ENCODE measurements at places on chromosomes 6 and 20.

GRCh38 chr6:170286246-170286933 is 4.5 kb downstream of the DLL1 start:
- DNase-seq, result peak; percentile 59

GRCh38 chr6:108837236-108837971 is 10.8 kb upstream of the ARMC2 start:
- DNase-seq, result peak; percentile 44

- DNase-seq, result no peak
Observed at GRCh38 chr20:5734602-5735001, 15.6 kb upstream of the SHLD1 start.

DNA sequence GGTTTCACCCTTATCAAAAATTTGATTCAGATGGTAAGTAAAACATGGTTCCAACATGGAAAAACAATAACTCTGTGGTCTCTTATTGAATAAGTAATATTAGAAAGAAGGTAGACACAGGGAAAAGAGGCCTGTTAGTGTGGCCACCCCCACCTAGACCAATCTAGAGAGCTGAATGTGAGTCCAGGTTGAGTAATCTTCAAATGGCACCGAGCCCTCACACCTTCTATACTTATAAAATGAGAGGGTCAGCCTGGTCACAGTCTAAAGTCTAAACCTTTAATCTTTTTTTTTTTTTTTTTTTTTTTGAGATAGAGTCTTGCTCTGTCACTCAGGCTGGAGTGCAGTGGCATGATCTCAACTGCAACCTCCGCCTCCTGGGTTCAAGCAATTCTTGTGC is 6.9 kb downstream of the FAM184A start:
- no peak for DNase-seq

GRCh38 chr6:103002282-103002681 is 1608.8 kb downstream of the GRIK2 start:
- DNase-seq, result no peak

DNA sequence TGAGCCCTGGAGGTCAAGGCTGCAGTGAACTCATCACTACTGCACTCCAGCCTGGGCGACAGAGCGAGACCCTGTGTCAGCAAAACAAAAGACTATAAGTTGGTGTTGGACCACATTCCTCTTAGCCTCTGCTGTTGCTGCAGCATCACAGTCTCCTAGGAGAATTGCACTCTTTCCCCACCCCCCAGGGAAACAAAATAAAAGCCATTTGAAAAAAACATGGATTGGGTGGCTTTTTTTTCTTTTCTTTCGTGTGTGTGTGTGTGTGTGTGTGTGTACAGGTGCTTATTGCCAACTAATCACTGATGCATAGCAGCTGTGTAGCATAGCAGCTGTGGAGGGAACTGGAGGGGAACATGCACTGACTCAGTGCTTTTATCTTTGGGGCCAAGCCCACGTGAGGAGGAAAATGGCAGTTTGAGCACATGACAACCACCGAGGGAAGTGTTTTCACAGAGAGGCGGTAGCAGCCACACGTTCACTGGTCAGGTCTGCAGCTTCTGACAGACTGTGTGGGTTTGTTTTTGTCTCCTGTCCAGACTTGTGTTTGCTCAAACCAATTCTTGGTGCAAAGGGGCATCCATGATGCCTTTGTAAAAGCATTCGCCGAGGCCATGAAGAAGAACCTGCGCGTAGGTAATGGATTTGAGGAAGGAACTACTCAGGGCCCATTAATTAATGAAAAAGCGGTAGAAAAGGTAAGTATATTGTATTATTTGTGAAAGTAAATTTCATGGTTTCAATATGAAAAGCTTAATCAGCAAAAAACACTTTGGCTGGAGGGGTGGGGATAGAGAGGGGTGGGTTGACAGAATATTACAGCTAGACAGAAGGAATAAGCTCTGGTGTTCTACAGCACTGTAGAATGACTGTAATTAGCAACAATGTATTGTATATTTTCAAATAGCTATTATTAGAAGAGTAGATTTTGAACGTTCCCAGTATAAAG is 27.7 kb downstream of the ALDH5A1 start:
- no peak for DNase-seq

- no peak for DNase-seq
Observed at GRCh38 chr6:75267461-75267860, 17.1 kb downstream of the TMEM30A start.

DNA sequence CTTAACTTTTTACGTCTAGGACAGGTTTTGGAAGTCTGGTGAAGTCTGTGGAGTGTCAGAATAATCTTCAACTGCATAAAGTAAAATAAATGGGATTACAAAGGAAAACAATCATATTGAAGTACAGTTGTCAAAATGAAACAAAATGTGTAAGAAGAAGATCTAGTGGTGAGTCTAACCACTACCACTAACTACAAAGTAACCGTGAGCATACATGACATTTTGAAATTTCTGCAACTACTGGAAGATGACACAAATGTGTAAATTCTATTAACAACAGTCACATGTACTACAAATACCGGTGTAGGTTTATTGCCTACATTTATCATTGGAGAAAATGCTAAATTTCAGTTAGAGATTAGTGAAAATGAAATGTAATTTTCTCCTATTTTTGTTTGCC is 29.7 kb downstream of the VPS52 start:
- DNase-seq, result no peak

- DNase-seq, result no peak
Observed at GRCh38 chr20:54347166-54347833, 128.1 kb upstream of the DOK5 start.

- DNase-seq, result no peak
Observed at GRCh38 chr6:16140607-16141006, 11.7 kb downstream of the MYLIP start.

DNA sequence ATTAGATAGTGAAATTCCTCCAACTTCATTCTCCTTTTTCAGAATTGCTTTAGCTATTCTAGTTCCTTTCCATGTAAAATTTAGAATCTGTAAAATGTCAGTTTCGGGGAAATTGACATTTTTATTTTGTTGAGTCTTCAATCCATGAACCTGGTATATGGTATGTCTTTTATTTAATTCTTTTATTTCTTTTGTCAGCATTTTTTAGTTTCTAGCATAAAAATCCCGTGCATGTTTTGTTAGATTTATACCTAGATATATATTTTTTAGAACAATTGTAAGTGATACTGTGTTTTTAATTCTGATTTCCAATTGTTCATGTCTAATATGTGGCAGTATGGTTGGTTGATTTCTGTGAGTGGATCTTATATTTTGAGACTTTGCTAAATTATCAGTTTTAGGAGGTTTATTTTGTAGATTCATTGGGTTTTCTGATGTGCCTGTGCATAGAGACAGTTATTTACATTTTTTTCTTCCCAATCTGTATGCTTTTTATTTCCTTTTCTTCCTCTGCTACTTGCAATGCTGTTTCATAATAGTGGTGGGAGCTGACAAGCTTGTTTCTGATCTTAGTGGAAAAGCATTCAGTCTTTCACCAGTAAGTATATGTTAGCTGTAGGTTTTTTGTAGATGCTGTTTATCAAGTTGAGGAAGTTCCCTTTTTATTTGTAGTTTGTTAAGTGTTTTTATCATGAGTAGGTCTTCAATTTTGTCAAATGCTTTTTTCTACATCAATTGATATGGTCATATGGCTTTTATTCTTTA is 13.7 kb downstream of the TAB2 start:
- no peak for DNase-seq

- peak; percentile 78 for DNase-seq
Observed at GRCh38 chr6:138509371-138509770, 10.1 kb upstream of the NHSL1 start.

DNA sequence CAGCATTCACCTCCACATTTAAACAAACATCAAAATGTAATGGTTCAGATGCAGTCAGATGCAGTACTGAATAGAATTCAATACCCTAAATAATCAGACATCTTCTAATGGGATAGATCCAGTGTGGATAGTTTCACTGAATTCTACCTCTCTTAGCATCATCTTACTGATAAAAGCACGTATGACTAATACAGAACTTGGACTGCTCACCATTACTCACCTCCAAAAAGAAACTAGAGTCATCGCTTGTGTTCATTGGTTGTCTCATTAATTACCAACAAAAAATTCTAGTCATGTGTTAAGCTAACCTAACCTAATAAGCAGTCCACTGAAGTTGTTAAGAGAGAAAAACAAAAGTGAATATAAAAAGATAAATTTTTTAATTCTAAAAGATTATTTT is 165.9 kb upstream of the IRAK1BP1 start:
- DNase-seq, result no peak

DNA sequence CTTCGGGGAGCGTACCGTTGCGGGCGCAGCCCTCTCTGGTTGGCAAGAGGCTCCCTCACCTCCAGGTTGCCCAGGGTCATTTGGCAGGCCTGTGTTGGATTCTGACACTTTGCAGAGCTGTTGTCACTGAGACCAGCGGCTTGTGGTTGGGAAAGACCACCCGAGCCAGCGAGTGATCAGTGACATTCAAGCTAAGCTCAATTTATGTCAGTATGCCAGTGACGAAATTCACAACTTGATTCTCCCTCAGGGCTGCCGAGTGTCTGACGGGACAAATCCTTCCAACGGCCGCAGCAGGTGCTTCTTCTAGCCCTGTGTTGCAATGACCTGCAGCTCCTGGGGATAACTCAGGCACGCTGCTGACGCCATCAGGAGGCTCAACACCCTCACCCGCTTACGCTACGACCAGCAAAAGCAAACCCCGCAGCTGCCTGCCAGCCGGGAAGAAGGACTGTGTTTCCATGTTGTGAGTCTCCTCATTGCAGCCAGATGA is 16.9 kb upstream of the SLC22A2 start:
- peak; percentile 19 for DNase-seq

DNA sequence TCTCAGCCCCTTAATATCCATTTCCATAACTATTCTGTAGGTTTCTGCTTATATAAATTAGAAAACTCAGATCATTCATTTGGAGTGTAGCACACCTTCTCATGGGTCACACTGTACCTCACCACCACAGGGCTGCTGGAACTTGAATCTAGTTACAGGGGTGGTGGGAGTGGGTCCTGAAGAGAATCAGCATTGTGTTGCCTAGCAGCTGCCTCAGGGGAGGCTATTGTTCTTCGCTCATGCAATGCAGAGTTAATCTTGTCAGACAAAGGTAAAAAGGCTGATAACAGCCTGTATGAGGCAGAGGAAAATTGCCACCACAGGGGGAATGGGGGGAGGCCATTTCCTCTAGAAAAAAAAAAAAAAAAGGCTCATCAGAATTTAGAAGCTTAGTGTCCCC is 496.0 kb upstream of the ADGRB3 start:
- no peak for DNase-seq

DNA sequence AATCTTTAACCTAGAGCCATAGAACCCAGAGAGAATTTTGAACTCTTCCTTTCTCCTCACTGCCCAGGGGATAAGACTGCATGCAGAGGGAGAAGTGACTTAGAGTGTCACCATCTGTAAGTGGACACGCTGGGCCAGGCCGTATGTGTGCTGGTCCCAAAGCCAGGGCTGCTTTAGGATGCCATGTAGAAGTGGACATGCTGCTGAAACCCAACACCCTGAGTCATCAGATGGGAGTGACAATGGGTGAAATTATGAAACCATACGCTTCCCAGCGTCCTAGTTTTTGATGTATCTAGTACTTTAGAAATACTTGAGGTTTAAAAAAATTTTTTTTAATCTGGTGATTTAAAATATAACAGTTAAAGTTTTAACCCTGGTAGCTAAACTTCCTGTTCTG is 191.1 kb downstream of the FNDC1 start:
- no peak for DNase-seq

GRCh38 chr6:162684961-162685360 is 42.6 kb downstream of the PRKN start:
- DNase-seq, result no peak

- DNase-seq, result peak; percentile 28
Observed at GRCh38 chr20:62500237-62500864, 24.6 kb upstream of the GATA5 start.

DNA sequence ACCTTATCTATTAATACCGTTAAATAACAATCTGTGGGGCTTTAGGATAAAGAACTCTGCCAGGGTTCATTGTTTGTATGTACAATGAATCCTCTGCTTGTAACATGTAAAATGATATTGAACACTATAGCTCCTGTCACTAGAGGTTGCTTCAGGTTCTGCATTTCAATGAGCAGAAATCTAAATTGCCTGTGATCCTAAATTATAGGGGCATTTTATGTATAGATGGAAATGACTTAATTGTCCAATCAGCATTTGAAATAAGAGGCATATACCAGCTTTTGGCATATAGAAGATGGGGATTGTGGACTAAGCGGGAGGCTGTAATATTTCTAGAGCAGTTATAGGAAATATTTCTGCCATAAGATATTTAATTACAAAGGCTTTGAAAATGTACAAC is 2.0 kb downstream of the NCOA3 start:
- DNase-seq, result no peak

DNA sequence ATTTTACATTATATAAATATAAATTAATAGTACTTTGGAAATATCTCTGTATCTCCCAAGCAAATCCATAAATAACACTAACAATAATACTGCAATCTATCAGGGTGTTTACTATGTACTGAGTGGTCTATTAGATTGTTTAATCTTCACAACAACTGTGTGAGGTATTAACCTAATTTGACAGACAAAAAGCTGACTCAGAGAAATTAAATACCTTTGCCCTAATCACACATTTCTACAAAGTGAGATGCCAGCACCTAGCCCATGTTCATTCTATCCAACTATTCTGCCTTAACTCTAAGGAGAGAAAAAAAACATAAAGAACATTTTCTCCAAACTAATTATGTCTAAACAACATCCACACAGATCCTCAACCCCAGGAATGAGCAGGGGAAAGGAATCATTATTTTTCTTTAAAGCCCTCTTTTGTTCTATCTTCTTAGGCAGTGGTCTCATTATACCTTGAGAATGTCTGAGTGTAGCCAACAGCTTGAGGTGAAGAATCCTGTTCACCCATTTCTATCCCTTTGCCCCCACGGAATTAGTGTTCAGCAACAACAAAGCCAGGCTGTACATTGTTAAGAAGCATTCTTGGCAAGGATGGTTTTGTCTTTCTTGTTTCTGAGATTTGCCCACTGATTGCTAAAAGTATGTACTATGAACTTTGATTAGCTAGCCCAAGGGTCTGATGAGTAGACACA is 42.7 kb downstream of the PRL start:
- DNase-seq, result no peak

DNA sequence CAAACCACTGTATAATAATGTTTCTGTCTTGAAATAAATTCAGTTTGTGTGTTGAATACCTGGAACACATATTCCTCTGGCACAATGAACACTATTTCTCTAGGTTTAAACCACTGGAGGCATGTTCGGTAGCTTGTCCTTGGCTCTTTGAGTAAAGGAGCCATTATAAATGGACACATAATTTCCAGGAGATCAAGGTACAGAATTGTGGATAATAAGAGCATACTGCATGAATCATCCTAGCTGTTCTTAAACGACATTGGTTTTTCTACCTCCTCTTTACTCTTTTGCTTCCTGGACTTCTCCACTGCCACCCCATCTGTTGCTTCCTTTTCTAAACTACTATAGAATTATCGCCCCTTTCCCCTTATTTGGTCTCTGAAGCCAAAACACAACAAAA is 1.2 kb downstream of the CENPW start:
- DNase-seq, result no peak

GRCh38 chr6:139944131-139944530 is 569.7 kb upstream of the CITED2 start:
- DNase-seq, result no peak

GRCh38 chr6:36621371-36621855 is 27.3 kb downstream of the SRSF3 start:
- DNase-seq, result no peak

GRCh38 chr20:63519668-63520503 is 679 bp upstream of the PPDPF start:
- peak; percentile 8 for DNase-seq

- DNase-seq, result no peak
Observed at GRCh38 chr20:63120808-63121090, 95.2 kb downstream of the YTHDF1 start.
